Stimulated activated CD4-positive, alpha-beta T cell treated with anti-CD3 and anti-CD28 coated beads, Interleukin-15, amount 100 ng/mL, for 1 hour (primary cell): ENCODE measurements at places on chromosomes 7 and 10.
A peak's percentile ranks its signal among the peaks of the same experiment; 100 is the strongest.

GRCh38 chr10:52316001-52316400 is 1.9 kb downstream of the DKK1 start:
- no peak for DNase-seq

DNA sequence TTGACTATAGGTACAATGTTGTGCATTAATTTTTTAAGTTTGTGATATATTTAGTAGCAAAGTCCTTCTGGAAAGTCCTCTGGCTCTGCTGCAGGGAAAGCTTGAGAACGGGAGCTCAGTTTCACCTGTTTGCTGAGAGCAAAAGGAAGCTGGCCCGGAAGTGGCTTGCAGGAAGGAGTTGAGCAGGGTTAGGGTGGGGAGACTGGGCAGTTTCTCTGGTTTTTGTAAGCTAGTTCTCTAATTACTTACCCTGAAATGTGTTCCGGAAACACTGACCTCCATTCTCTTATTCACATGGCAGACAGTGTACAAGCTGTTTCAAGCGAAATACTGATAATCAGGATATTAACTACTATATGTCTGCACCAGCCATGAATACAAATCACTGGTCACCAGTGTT is 22.3 kb downstream of the MAP3K8 start:
- DNase-seq: no peak

DNA sequence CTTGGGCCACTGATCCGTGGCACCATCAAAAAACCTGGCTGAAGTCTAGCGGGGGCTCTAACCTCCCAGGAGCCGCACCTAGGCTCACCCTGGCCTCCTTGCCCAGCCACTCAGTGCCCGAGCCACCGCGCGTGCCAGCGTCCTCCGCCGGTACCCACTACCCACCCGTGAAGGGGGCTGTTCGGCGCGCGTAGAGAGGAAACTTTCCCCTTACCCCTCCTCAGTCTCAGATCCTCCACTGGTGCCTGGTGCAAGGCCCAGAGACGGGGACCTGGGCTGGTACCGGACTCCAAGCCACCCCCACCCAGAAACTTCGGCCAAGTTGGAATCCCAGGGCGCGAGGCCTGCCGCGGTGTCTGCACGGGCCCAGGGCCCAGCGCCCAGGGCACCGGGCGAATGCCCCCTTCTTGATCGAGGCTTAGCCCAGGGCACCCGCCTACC is 3.5 kb upstream of the EBF3 start:
- no peak for DNase-seq

GRCh38 chr10:108544500-108545120 is 1378.7 kb downstream of the XPNPEP1 start:
- DNase-seq: no peak

GRCh38 chr10:86331861-86332260 is 34.7 kb downstream of the GRID1 start:
- no peak for DNase-seq

DNA sequence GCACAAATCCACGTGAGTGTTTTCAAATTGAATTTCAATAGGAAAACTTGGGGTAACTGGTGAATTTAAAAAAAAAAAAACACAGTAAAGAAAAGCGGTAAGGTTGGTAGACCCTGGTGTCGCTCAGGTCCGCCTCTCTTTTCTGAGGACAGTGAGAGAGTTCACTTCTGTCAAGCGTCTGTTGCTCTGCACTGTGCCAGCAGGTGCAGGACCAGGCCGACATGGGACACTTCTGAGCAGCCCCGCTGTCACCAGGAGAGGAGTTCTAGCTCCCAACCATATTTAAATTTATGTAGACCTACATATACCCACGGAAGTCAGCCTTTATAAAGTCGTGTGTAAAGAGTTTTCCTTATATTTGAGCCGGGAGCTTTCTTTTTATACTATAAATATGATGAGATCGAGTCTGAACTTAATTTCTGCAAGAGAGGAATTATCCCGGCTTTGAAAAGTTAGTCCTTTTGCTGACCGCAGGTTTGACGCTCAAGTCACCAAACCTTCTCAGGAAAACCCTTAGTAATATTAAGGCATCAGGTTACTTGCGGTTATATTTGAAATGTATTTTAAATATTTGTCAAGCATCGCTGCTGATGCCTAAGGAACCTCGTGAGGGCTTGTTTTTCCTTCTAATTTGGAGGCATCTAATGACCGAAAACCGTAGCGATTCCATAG is 531 bp downstream of the IKZF1 start:
- DNase-seq: peak; percentile 47

DNA sequence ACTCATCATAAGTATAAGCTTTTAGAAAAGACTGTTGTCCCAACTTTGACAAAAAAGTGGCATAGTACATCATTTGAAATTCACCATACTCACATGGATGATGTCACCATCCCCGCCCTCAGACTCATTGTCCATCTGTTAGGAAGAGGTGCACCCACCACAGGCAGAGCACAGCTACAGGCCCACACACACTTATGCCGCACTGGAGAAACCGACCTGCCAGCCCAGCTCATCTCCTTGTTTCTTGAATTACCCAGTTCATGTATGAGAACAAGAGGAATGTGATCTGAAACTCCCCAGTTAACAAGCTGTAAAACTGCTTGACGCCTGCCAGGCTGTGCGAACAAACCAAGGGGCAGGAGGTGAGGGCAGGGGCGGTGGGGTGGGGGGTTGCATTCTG is 312.0 kb downstream of the DPP6 start:
- DNase-seq: no peak

DNA sequence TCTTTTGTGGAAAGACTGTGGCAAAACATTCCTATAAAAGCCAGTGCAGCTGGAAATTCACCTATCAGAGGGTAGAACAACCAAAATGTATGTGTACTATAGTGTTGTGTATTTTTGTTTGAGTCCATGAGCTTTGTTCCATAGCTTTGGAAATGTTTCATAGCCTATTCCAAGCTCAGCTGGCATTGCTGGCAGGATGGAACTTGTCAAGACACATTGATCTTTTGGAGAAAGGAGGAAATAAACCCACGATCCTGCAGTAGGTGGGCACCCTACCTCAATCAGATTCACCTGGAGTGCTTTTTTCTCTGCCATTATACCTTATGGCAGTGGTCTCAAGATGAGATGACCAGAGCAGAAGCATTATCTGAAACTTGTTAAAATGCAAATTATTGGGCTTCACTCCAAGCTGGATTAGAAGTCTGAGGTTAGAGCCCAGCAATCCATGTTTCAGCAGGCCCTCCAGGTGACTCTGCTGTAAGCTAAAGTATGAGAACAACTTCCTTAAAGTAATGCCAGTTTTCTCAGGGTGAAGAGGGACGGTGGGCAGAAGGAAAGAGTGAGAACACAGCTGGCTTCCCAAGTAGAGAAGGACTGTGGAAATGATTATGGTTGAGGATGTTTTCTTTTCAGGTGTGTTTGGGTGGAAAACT is 30.3 kb upstream of the CDK1 start:
- DNase-seq: no peak

- no peak for DNase-seq
These were observed 53.8 kb upstream of the SAMD8 start for GRCh38 chr10:75057680-75058079.

DNA sequence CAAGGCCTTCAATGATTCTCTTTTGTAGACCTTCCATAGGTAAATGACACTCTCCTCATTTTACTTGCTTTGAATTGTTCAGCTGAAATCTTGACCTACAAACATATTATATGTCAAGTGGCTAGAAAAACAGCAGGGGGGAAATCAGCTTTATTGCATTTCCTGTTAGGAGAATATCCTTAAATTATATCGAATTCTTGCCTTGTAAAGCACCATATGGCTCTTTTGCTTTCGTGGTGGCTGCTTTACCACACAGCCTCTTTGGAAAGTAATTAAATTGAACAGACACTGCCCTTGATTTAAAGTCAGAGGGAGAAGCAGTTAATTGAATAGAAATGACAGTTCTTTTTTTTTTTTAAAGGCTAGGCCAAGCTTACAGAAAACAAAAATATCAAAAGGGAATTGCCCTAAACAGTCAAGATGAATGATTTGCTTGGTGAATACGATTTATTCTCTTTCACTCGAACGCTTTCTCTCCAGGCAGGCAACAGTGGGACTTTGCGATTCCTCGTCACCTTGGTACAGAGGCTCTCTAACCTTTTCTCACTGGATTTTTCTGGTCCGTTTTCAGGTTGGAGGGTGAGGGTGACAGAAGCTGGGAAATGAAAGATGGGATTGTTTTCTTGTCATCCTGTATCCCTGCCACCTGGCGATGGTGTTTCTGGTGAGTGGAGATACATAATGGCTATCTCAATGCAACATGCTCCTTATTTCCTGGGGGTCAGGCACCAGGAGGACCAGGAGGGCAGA is 126.0 kb downstream of the GATA3 start:
- DNase-seq: no peak
